Right ventricle myocardium inferior (tissue), 1 donor: ENCODE measurements at places on chromosomes 7 and 10. TPM values are rescaled to one million over a fixed set of nuclear protein-coding genes. Genes with fewer than 3 reads are reported as not detected.

DNA sequence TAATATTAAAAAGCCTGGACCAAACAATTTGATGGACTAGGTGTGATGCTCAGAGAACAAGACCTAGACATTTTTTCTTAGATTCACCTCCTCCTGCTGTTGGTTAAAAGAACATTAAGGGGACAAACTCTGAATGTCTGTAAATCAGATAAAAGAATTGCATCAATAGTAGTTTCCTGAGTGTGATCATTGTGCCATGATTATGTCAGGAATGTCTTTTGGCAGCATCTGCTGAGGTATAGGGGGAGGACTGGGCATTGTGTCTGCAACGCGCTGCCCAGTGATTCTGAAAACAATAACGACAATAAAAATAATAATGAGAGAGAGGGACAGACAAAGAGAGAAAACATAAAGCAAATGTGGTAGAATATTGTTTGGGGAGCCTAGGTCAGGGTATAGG lies 6.9 kb downstream of the C7orf57 start:
- no peak for DNase-seq

DNA sequence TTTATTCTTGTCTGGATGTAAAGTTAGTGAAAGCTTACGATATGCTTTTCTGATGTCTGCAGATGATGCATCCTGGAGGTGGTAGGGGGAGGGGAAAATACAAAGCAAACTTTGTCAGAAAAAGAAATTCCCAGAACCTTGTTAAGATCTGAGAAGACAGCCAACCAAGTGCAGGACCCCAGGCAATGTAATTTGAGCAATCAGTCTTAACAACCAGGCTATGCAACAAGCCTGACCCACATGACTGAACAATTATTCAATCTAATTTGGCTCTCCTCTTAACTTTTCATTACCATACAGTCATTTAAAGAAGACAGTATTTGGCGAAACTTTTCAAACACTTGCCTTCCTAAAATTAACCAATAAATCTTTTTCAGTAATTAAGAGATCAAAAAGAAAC lies 74.5 kb downstream of the DNAJC1 start:
- DNase-seq = no peak

DNA sequence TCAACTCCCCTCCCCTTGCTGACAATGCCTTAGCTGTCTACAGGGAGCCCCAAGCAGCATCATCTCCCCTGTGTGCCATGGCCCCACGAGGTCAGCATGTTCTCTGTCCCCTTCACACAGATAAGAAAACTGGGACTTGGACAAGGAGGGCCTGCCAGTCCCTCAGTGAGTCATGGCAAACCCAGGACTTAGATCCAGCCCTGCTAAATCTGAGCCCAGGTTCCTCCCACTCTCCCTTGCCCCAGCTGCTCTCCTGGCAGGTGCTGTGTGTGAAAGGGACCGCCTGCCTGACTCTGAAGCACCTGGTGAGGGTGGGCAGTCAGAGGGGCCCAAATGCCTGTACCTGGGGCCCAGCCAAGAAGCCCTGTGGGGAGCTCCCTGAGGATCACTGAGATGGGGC lies 7.4 kb downstream of the CRHR2 start:
- DNase-seq = peak; percentile 17

DNA sequence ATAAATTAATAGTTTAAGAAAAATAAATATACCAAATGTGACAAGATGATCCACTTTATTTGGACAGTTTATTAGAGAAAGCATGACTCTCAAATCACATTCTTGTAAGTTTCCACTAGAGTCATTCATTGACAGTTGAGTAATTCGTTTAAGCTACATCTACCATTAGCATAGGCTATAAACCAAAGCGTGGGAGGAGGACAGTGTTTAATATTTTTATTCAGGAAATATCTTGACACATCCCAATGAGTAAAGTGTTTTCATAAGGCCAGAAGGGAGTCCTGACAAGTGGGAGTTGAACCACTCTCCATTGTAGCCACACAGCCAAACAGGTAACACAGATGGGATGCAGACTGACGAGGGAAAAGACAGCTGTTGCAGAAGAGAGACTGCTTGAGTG lies 386.5 kb upstream of the SEMA3D start:
- DNase-seq = no peak

Gene APBB1IP
- total RNA-seq = 4.8 TPM

DNA sequence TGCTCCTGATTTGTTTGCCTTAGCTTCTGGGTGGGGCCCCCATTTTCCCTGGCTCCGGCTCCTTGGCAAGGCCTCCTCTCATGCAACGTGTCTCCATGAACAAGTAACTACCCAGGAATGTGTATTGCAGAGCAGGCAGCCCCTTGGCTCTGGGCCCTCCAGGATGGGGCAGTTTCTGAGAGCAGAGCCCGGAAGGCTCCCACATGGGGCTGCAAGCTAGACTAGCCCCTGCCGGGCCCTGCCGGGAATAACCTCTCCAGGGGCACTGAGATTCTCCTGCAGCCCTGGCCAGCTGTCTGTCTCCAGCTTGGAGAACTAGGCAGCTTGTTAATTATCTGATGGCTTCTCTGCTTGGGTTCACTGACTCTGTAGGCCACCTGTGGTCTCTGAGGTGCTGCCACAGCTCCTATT lies 184.0 kb upstream of the INHBA start:
- DNase-seq = peak; percentile 78

GRCh38 chr7:47511699-47512370 lies 70.1 kb downstream of the TNS3 start:
- DNase-seq = no peak

GRCh38 chr10:126016882-126017281 lies 120.5 kb downstream of the FANK1 start:
- no peak for DNase-seq

Gene VAX1
- total RNA-seq = not detected

Gene NEUROD6
- not detected for total RNA-seq

Gene FLNC
- total RNA-seq = 905 TPM

GRCh38 chr7:78788464-78788863 lies 665.0 kb downstream of the MAGI2 start:
- no peak for DNase-seq

Gene CFAP46
- 0.57 TPM for total RNA-seq

- no peak for DNase-seq
These were observed 211.1 kb upstream of the TCF7L2 start for GRCh38 chr10:112738606-112739591.
